ENCODE measurements at places on chromosomes 4 and X.

GRCh38 chr4:183638436-183638835 lies 20.5 kb downstream of the RWDD4 start:
- DNase-seq, result no peak

DNA sequence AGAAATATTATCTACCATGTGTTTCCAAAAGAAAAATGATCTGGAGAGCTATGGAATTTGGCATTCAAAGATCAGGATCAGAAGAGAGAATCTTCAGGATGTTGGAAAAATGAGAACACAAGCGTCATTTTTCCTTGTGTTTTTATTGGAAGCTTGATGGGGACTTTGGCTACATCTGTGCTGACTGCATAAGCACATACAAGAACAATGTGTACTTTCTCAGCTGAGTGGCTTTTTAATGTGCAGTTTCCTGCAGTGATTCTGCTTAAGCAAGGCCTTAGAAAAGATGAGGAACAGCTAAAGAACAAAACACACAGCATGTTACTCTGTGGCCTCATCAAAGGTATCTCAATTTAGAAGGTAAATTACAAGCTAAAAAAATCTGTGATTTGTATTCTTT lies 1039.9 kb downstream of the GLUD2 start:
- DNase-seq, result no peak

DNA sequence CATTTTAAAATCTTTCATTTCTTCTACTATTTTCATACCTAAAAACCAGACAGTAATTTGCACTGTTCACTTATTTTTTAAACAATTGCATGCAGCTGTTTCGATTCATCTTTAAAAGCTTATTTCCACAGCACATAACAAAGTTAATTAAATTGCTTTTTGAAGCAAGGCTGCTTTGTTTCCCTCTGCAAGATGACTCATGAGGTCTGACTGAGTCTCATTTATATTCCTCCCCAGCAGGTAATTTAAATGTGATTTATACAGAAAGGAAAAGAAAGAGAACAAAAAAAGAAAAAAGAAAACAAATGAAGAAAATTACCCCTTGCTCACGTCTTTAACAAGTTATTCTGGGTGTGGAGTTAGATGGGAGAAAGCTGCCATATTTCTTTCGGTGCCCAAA lies 22.8 kb downstream of the VMA21 start:
- DNase-seq, result no peak

GRCh38 chr4:71185037-71185436 lies 153.8 kb upstream of the SLC4A4 start:
- DNase-seq, result no peak

- no peak for DNase-seq
Observed at GRCh38 chr4:124970011-124970410, 257.5 kb upstream of the ANKRD50 start.

GRCh38 chrX:148417934-148418333 lies 82.5 kb upstream of the AFF2 start:
- no peak for DNase-seq

Data from inflammatory macrophage (primary cell).